Fibroblast of skin of right quadriceps (primary cell): ENCODE measurements at places on chromosomes 3 and 15.
A peak's percentile ranks its signal among the peaks of the same experiment; 100 is the strongest.

- DNase-seq: no peak
Measured at GRCh38 chr3:45319231-45319995, 69.0 kb upstream of the LARS2 start.

- DNase-seq: no peak
Measured at GRCh38 chr3:178257491-178257890, 278.7 kb upstream of the KCNMB2 start.

GRCh38 chr15:77516076-77516475, 95.4 kb downstream of the HMG20A start:
- no peak for DNase-seq

DNA sequence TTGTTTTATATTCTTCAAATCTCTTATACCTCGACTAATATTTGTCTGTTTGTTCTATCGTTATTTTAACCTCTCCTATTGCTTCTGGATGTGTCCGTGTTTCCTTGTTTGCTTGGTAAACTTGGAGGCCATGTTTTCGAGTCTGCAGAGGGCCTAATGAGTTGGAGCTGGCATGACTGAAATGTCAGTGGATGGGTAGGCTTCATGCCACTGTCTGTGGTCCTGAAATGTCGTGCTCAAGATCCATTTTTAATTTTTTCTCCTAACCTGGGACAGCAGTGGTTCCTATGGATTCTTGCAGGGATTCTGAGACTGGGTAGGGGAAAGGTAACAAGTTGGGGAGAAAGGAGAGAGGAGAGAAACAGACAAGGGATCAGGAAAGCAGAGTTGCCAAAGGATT, 18.8 kb upstream of the GASK1A start:
- peak; percentile 3 for DNase-seq

DNA sequence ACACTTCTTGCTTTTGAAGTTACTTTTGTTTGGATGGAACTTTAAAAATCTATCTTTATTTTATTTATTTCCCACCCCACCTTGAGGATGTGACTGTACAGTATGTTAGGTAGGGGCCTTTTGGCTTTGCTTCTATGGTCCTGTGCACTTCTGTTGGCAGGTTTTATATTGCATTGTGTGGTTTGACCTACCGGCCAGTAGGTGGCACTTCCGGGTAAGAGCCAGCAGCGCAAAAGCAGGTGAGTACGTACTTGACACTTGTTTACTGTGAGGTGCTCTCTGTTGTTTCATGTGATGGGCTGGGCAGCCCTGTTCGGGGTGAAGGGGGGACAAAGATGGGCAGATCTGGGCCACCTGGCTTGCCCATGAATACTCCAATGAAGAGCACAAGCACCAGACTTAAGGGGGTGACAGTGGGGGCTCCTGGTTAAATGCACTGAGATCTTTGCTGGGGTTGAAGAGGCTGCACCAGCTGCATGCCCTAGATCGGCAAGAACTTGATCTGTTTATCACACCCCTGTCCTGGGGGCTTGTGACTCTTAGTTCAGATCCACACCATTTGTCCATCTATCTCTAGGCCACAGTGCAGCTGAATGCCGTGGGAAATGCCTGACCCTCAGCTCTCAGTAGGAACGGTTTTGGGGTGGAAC, 131.6 kb downstream of the NLGN1 start:
- peak; percentile 2 for DNase-seq

DNA sequence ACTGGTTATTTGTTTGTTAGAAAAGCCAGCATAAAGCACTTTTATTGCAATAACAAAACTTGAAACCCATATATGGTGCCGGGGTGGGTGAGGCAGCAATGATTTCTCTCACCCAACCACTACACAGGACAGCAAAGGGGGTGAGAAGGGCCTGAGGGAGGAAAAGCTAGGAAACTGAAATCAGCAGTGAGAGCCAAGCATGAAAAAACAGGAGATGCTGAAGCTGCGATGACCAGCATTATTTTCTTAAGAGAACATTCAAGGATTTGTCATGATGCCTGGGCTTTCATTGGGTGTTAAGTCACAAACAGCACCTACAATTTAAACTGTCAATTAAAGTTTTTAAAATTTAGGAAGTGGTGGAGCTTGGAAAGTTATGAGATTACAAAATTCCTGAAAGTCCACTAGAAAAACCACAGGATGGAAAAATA, 11.9 kb upstream of the TM4SF4 start:
- DNase-seq: peak; percentile 35

DNA sequence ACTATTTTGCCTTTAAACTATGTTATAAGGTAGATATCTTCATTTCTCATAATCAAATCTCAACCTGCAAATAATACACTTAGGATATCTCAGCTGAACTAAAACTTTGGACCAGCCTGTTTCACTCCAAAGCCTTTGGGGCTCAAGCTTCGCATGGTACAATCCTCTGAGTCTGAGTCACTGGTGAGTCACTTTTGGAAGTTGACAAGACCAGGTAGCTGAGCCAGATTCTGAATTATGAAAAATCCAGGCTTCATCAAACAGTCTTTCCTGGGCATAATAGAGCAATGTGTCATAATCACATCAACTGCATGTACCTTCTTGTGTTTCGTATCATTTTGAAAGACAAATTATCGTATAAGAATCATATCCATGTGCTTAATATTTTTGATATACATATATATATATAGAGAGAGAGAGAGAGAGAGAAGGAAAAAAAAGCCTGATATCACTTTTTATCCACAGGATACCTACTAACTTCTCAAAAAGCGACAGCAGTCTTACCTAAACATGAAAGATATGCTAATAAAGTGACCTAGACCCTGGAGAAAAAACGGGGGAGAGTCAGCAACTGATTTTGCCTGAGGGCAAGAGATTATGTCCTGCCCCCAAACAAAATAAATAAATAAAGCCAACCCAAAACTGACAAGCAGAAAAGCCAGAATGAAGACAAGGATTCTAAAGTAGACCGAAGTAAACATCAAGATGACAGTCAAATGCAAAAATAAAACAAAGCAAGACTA, 263.9 kb upstream of the TGFBR2 start:
- DNase-seq: peak; percentile 95

DNA sequence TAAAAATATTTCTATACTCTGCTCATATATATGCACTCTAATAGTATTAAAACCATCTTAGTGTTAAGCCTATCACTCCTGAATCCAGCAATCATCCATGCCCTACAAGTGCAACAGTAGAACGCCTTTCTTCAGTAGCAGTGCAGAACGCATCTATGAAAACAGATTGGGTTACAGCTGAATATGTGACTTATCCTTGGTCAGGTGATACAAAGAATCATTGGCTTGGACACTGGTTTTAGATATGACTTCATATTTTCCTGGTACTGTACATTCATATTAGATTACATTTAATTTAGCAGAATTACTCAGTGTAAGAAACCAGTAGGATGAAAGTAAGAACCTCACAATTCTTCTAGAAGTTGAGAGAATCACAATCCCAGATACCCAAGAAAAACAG, 43.3 kb downstream of the ZNF106 start:
- DNase-seq: no peak

- DNase-seq: peak; percentile 44
Measured at GRCh38 chr3:187291512-187292132, at the start of gene MASP1. MASP1 (minus strand) TSS chr3:187291737; CDS start chr3:187291632, 105 bp downstream.

- DNase-seq: no peak
Measured at GRCh38 chr15:31511707-31512310, 185.2 kb downstream of the KLF13 start.

GRCh38 chr3:175046601-175047000, 187.5 kb downstream of the NAALADL2 start:
- peak; percentile 7 for DNase-seq

DNA sequence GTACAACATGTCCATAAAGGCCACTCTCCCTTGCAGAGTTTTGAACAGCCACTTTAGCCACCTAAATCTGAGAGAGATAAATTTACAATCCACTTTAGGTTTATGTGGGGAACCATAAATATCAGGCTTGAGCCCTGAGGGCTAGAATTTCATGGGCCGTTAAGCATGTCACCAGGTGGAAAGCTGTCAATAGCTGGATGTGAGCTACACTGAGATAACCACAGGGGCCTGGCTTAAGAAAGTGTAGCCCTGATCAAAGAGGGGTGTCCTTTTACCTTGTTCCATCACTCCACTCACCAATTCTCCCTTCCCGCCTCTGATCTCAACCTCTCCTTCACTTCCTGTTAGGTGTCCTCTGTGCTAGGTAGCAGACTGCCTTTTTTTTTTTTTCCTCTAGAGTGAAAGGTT, 172.8 kb upstream of the ICE2 start:
- DNase-seq: no peak

DNA sequence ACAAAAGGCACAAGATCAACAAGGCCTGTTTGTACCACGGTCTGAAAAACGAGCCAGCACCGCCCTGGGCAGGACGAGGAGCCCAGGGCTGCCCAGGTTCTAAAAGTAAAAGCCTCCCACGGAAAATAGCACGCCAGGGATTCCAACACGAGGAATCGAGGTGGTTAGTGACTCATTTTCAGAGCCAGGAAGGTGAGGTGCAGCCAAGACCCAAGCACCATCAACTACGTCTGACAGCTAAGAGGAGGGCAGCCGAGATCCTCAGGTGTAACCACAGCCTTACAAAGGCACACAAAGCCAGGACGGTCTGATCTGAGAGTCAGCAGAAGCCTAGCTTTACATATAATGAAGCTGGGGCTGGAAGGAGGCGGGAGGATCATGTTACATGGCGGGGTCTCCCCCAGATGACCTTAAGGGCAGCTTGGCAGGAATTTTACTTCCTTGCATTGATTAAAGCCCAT, 52.5 kb downstream of the ATP10A start:
- no peak for DNase-seq

- no peak for DNase-seq
Measured at GRCh38 chr3:112319516-112320276, 13.3 kb upstream of the CD200 start.

DNA sequence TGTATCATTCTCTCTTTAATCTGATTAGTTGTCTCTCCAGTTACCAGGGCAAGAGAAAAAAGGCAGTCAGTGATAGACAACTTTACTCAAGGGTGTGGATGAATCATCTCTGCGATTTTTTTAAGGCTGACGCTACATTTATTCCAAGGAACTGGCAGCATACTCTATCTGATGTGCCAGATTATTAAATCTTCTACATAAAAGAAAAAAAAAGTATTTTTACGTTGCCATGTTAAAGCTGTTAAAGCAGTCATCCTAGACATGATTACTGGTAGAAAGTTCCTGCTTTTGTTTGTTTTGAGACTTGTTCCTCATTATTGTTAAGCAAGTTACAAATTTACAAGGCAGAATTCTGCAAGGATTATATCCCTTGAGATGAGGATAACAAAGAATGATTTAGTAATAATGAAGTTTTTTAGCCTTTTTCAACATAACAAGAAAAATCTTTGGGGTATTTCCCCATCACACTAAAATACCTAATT, 121.7 kb downstream of the CBLB start:
- DNase-seq: peak; percentile 50

GRCh38 chr15:76177491-76178040, 117.8 kb downstream of the TMEM266 start:
- DNase-seq: no peak

DNA sequence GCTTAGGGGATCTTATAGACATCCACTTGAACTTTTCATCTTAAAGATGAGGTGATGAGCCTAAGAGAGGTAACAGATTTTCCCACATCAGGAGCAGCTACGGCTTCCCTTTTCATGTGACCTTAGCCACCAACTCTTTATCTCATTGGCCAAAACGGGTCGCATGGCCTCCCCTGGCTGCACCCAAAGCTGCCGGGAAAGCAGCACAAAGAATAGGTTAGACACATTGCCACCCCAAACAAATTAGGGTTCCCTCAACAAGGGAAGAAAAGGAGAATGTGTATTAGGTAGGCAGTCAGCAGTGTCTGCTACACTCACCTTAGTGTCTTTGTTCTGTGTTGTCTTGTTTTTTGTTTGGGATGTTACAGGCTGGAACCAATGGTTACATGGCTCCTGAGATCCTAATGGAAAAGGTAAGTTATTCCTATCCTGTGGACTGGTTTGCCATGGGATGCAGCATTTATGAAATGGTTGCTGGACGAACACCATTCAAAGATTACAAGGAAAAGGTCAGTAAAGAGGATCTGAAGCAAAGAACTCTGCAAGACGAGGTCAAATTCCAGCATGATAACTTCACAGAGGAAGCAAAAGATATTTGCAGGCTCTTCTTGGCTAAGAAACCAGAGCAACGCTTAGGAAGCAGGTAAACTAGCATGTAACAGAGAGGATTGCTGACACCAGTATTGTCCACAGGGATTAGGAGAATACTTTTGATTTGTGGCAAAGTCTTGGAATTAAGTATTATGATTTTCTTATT, 44.2 kb downstream of the GRK7 start:
- no peak for DNase-seq

GRCh38 chr3:22582266-22582665, 620.9 kb upstream of the UBE2E2 start:
- no peak for DNase-seq

- no peak for DNase-seq
Measured at GRCh38 chr3:23343509-23343908, 140.4 kb downstream of the UBE2E2 start.

DNA sequence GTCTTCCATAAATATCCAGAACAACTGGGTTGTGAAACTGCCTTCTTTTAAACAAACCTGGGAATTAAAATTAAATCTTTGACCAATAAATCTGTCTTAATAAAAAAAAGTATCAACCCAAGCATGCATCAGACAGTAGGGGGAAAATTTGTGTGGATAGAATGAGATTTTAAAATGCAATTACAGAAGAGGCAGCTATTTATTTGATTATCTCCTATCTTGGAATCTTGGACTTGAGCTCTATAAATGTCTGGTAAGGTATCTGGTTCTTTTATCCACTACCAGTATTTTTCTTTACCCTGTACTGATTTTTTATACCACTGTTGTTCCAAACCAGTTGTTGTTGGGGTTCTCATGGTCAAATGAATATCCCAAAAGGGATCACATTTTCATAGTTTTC, 157.6 kb upstream of the VEPH1 start:
- no peak for DNase-seq

GRCh38 chr3:134146666-134147065, 104.0 kb downstream of the RYK start:
- no peak for DNase-seq

DNA sequence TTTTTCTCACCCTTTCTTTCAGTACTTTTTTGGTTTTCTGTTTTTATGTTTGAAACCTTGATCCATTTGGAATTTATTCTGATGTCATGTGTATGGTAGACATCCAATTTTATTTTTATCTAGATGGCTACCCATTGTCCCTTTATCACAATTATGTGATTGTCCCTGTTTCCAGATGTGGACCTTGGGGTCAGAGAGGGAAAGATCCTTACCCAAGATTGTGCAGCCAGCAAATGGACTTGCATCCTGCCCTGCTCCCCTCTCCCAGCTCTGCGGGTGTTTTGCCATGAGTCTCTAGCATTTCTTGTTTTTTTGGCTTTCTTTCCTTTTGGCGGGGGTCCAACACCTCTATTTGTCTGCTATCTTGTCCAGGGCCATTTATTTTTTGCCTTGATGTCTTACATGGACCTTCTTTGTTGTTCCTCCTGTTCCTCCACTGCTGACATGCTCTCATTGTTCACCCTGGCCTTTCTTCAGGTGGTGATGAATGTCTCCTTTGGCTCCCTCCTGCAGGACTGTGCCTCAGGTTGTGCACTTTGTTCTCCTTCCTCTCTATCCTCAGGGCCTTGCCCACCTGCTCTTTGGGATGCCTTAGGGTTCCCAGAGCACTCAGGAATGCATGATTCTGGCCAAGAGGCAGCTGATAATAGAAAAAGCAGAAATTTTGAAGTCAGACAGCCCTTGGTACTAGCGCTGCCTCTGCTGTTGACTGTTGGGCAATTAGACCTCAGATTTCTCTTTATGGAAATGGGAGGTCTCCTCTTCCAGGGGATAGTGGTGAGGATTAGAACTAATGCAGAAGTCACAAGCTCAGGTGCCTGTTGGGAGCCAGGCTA, 84.3 kb downstream of the EEFSEC start:
- no peak for DNase-seq
